NCI-H1436 treated with DMSO at 0.1 percent for 48 hours (cell line): ENCODE measurements at places on chromosomes 5 and 9.

DNA sequence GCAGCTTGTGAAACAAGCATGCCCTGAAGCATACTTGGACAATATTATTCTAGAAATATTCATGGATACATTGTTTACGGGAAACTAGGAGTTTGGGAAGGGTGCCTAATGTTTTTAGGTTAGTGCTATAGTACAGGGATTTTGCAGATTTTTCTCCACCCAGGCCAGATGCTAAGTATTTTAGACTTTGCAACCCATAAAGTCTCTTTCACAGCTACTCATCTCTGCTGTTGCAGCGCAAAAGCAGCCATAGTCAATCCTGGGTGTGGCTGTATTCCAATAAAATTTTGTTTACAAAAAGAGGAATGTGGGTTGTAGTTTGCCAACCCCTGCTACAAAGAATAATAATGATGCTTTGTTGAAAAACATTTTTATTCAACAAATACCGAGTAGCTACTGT, 106.2 kb downstream of the CEMIP2 start:
- no peak for DNase-seq

DNA sequence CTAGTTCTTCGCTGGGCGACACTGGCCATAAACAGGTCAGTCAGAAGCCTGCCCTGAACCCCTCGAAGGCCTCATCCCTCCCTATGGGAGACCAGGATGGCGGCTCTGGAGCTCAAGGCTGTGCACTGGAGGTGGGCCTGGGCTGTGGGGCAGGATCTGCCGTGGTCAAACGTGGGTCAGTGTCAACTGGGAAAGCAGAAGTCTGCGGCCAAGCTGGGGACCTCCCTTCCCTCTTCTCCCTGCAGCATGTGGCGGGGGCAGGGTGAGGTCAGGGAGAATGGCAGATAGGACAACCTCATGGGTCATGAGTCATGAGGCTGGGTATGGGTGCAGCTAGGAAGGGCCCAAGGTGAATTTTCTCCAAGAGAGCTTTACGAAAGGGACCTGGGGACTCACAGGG, 132.9 kb downstream of the RXRA start:
- no peak for DNase-seq

DNA sequence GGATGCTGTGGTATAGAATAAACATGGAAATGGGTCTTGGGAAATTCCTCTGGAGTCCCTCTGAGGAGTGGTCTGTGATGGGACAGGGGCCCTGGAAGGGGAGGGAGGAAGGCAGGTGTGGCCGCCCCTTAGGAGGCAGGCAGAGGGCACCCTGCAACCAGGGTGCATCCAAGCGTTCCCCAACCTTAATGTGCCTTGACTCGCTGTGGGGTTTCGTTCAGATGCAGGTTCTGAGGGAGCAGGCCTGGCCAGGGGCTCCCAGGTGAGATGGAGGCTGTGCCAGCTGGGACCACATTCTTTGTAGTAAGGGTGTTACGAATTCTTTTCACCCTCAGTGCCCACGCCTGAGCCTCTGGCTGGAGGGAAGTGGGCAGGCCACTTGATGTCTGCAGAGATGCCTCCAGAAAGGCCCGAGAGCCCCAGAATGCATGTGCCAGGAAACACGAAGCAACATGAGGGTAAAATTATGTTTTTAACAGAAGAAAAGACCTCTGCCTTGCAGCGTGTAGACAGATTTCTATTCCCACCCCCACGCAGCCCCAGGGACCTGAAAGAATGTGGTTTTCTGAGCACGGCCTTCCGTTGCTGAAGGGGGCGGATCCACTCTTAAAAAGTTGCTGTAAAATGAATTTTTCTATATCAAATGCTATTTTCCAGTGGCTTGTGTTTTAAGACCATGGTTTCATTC, 150.4 kb upstream of the IER5L start:
- no peak for DNase-seq

DNA sequence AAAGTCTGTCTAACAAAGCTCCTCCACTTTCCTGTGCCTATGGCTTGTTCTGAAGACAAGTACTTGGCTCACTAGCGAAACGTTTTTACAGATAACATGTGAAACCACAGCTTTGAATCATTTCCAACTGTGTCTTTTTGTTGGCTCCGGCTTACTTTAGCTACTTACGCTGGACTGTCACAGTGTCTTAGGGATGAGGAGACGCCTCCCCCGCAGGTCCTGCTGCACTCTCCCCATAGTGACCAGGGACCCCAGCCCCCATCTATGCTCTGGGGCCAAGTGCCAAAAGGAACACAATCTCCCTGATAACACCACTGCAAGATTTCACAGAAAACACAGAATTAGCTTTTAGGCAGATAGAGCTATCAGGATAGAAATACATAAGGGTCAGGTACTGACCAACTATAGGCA, 219.1 kb downstream of the ADAMTS6 start:
- no peak for DNase-seq

DNA sequence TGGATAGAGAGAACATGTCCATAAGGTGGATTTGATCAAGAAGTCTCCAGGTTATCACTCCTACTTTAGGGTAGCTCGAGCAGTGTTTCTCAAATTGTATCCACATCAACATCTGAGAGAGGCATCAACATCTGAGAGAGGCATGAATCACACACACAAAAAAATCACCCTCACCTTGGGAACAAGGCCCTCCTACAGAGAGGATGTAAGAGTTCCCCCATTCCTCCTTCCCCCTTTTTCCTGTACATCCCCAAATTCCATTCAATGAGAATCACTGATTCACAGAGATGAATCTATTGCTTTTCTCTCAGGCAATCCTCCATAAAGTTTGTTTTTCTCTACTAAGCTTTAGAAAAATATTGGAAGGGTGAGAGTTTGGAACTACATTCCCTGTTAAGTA, 233.4 kb upstream of the CDH6 start:
- DNase-seq = no peak

DNA sequence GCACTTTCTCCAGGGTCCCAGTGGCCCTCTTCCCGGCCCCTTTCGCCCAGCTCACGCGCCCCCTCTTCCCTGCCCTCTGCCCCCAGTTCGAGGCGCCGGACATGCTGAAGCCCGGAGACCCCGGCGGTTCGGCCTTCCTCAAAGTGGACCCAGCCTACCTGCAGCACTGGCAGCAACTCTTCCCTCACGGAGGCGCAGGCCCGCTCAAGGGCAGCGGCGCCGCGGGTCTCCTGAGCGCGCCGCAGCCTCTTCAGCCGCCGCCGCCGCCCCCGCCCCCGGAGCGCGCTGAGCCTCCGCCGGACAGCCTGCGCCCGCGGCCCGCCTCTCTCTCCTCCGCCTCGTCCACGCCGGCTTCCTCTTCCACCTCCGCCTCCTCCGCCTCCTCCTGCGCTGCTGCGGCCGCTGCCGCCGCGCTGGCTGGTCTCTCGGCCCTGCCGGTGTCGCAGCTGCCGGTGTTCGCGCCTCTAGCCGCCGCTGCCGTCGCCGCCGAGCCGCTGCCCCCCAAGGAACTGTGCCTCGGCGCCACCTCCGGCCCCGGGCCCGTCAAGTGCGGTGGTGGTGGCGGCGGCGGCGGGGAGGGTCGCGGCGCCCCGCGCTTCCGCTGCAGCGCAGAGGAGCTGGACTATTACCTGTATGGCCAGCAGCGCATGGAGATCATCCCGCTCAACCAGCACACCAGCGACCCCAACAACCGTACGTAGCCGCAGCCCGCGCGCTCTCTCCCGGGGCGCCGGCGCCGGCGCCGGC, 1.0 kb downstream of the PRDM6 start:
- DNase-seq = no peak

DNA sequence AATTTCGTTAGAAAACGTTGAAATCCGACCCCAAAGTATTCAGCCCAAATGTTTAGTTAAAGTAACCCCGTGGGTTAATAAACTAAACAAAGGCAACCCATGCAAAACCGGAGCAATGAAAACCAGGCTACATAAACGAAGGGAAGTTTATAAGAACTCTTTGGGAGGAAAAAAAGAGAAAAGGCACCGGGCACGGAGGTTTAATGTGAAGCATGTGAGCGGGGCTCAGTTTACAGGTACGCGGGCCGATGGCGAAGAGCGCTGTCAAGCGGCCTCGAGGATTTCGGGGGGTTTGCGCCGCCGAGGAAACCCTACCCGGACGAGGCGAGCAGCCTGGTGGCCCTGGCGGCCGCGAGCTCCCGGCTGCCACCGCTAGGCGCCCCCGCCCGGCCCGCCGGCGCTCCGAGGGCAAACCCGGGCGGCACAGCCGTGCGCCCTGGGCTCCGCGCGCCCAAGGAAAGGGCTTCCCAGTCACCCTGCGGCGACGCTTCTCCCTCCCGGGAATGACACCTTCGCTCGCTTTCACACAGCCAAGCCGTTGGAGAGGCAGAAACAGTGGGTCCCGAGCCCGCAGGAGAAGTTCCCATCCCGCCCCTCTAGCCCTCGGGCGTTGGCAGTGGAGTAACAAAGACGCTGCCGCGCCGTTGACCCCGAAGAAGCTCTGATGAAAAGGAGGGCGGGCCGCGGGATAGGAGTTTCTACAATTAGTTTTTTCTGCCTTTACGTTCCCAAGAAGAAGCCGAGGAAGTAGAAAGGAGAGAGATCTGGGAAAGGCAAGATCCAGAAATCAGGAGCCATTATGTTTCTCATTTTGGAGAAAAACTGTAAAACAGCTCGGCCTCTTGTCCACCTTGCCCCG, 126.0 kb downstream of the TMEM174 start:
- no peak for DNase-seq

GRCh38 chr9:133351526-133351907, 3.5 kb downstream of the RPL7A start:
- no peak for DNase-seq

DNA sequence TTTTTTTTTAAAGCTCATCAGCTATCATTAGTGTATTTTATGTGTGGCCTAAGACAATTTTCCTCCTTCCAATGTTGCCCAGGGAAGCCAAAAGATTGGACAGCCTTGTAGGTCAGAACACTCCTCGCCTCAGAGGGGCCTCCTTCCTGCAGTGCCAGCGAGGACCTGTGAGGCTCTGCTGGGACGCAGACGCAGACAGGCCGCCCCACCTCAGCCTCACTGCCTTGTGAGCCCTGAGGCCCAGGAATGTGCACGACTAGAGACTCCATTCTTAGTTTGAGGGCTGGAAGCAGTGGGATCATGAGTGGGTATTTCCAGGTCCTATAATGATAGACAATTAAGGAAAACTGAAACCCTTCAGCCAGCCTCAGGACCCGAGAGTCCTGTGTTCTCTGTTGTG, 85.4 kb downstream of the PJA2 start:
- DNase-seq = no peak

GRCh38 chr9:128190516-128191405, 611 bp downstream of the CIZ1 start:
- no peak for DNase-seq

- no peak for DNase-seq
Observed at GRCh38 chr5:149044453-149045088, 18.3 kb downstream of the SH3TC2 start.

- no peak for DNase-seq
Observed at GRCh38 chr9:91234523-91234922, 127.2 kb downstream of the AUH start.

GRCh38 chr5:170896779-170897178, 35.0 kb downstream of the RANBP17 start:
- no peak for DNase-seq

- no peak for DNase-seq
Observed at GRCh38 chr9:99828054-99828416, 6.3 kb downstream of the NR4A3 start.

DNA sequence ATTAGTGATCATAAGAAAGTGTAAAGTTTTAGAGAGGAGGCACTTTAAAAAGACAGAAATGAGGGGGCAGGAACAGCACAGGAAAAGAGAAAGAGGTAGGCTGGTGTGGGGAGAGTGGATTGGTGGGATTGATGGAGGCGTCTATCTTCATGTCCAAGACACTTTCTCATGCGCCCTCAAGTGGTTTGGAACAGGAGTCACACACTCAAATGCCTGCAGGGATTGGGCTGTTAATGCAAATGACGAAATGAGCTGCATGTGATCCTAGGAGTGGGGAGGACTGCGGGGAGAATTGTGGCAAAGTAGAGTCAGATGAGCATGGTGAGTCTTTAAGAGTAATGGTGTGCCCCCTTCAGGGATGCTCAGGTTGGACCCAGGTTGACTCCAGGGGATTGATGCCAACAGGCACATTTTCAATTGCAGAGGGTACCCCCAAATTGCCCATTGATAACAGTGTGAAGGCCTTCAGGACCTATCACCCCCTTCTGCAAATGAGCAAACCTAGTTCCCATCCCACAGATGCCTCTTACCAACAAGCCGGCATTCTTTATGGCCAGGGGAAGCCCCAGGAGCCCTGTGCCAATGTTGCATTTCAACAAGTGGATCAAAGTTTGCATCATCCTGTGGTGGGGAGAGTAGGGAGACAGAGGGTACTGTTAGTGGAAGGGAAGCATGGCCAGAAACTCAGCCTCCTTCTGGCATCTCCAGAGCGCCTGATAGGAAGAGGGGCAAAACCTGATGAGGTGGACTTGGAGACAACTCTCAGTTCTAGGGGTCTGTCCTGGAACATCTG, 5.3 kb downstream of the SLC36A3 start:
- DNase-seq = no peak

GRCh38 chr9:123468541-123468940, 112.5 kb downstream of the CRB2 start:
- no peak for DNase-seq

- no peak for DNase-seq
Observed at GRCh38 chr9:135303280-135303647, 176.3 kb upstream of the PPP1R26 start.

- no peak for DNase-seq
Observed at GRCh38 chr5:6452622-6453504, 4.2 kb downstream of the UBE2QL1 start.

GRCh38 chr9:82443312-82443711, 454.7 kb downstream of the SPATA31D1 start:
- no peak for DNase-seq

- DNase-seq = peak; percentile 1
Observed at GRCh38 chr5:78985725-78986223, 664 bp upstream of the ARSB start.

GRCh38 chr9:128792134-128792533, 5.1 kb downstream of the TBC1D13 start:
- DNase-seq = no peak

- DNase-seq = no peak
Observed at GRCh38 chr5:113546703-113547183, 33.2 kb downstream of the YTHDC2 start.

DNA sequence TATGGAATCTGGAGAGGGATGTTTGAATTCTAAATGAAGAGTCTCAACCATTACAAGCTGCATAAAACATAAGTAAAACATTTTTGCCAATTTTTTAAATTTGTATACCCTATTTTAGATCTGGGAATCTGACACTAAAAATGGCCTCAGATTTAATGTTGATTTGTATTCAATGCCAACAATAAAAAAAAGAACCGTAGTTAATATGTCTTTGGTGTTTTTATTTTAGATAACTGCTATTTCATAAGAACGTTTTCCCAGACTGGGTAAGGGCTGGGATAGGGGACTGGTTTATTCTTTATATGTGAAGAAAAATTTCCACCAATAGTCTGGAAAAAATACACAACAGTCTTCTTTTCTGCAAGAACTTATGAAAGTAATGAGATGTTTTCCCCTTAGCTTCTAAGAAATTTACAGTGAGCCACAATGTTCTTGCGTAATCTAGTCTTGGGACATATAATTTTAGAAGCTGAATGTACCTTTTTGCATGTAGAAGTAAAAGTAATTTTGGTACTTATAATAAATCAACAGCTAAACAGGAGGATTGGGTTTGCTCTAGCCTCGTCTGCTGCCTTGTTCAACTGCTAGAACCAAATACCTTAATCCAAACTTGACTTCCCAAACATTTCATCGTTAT, 244.6 kb upstream of the EFNA5 start:
- no peak for DNase-seq

GRCh38 chr5:175572886-175573285, 85.0 kb upstream of the HRH2 start:
- no peak for DNase-seq
